ENCODE measurements at places on chromosomes 7 and 10.
A peak's percentile ranks its signal among the peaks of the same experiment; 100 is the strongest.

DNA sequence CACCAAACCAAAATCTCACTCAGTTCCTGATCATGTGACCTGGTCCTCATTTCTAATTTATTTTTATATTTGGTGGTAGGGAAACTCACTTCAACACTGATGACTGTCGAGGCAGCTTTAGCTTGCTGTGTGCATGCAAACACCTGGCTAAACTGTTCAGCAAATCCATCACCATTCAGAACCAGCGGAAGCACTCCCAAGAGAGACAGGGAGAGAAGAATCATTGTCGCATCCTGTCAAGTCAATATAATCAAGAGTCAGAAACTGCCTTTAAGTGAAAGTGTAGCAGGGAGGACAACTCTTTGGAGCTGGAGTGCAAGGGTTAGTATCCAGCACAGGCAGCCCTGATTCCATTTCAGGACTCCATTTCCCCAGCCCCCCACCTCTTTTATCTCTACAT, 300.7 kb downstream of the XPNPEP1 start:
- DNase-seq = no peak

GRCh38 chr7:140677496-140677895, 4.8 kb downstream of the ADCK2 start:
- DNase-seq = no peak

GRCh38 chr7:138000081-138000701, 1.7 kb downstream of the CREB3L2 start:
- DNase-seq = peak; percentile 44

DNA sequence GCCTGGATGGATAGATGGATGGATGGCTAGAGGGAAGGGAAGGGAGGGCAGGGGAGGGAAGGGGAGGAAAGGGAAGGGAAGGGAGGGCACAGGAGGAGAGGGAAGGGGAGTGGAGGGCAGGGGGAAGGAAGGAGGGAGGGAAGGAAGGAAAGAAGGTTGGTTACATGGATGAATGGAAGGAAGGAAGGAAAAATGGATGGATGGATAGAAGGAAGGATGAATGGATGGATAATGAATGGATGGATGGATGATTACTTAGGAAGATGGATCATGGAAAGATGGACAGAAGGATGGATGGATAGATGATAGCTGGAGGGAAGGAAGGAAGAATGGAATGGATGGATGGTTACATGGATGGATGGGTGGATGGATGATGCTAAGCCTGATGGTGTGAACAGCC, 451.7 kb upstream of the FOXK1 start:
- no peak for DNase-seq

DNA sequence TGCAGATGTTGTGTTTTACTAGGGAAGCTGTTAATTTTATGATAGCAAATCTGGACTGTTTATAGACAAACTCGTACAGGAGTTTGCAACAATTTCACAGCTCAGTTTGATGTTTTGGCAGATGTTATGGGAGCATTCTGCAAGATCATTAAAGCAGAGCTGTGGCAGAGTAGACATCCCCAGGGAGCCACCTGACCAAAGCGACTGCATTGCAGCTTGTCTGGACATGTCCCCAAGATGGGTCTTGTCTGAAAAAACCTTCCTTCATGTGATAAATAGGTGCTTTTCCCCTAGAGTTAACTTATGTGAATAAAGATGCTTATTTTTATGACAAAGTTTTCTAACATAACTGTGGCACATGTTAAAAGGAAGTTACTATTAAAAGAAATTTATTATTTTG, 91.2 kb upstream of the GPR141 start:
- no peak for DNase-seq
